ENCODE measurements at places on chromosomes 3 and 15.

- no peak for DNase-seq
These were observed 3.4 kb upstream of the LMAN1L start for GRCh38 chr15:74809242-74809641.

- DNase-seq: no peak
These were observed 58.1 kb downstream of the ATP10A start for GRCh38 chr15:25805031-25805430.

DNA sequence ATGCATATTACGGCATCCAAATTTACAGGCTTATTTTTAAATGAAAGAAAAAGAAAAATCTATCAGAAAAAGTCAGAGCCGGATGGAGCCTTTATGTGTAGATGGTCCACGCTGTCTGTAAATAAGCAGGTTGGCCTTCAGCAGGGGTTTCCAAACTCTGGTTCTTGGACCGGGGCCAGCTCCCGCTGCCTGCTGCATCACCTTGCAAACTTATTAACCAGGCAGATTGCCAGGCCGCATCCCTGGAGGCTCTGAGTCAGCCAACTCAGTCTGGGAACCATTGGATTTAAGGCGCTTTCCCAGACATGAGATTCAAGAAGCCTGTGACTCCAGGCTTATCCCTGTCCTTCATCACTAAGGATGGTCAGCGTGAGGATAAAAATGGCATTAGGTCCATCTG is 212.4 kb downstream of the OPA1 start:
- no peak for DNase-seq

DNA sequence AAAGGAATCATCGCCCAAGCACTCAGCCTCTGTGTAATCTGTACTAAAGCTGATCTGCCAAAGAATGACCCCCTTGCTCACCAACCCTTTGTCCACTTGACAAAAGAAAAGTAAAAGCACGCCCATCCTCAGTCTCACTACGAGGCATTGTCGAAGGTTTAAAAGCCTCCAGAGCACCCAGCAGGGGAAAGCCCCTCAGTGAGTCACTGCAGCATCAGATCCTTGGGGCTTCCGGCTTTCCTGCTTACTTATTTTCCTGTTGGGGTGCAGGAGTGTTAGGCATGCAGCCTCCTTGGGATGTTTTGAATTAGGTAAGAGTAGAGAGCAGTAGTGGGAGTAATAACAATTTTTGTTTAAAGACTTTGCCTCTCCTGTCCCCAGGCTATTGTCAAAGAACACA is 216.1 kb downstream of the MTHFS start:
- DNase-seq: no peak

DNA sequence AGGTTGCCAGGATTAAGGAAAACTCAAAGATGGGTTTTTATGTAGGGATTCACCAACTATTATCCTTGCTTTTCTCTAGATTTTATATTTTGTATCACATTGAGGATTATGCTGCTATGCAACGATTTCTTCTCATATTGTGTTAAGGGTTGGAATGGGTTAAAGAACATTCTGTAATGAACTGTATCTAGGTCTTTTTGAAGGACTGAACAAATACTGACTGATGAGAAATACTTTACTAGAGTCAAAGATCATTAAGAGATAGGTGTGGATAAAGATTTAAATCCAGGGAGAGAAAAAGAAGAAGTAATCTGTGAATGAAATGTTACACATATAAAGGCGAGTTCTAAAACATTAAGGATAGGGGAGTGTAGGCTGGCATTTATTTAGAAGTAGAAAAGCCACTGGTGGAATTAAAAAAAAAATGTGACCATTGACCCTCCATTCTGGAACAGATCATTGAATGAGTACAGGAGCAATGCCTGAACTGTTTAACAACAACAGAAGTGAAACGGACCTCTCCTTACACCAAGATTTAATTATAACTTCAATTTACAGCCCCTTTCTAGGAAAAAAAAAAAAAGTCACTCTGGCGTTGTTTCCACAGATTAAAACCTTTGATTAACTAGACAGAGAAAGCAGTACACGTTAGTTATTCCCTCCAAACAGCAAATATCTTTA is 39.2 kb downstream of the PROS1 start:
- no peak for DNase-seq

DNA sequence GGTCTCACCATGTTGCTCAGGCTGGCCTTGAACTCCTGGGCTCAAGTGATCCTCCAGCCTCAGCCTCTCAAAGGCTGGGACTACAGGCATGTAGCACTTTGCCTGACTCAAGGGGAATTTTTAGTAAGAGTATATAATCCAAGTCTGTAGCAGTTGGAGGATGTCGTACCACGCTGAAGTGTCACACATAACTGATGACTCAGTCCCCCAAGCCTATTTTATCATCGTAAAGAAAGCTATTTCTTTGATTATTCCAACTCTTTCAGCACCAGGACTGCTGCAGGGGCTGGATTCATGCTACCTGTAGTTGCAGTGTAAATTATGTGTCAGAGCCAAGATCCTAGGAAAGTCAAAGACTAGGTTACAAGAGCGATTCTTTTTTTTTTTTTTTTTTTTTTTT is 1.4 kb upstream of the PRKCI start:
- no peak for DNase-seq

DNA sequence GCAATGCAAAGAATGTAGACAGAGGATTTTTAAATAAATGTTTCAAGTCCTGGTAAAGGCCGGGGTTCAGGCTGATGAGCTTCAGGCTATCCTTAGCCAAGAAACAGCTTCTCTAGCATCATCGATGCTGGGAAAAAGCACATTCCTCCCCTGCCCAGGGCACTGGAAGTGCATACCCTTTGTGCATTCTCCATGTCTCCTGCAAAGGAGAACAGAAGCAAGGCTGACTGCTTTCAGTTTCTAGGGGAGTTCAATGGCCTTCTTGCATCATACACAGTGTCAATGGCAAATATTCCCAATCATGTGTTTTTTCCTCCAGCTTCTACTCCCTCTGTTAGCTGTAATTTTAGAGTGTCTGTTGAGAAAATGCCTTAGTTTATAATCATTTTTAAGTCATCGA is 59.9 kb downstream of the GPR176 start:
- DNase-seq: no peak

DNA sequence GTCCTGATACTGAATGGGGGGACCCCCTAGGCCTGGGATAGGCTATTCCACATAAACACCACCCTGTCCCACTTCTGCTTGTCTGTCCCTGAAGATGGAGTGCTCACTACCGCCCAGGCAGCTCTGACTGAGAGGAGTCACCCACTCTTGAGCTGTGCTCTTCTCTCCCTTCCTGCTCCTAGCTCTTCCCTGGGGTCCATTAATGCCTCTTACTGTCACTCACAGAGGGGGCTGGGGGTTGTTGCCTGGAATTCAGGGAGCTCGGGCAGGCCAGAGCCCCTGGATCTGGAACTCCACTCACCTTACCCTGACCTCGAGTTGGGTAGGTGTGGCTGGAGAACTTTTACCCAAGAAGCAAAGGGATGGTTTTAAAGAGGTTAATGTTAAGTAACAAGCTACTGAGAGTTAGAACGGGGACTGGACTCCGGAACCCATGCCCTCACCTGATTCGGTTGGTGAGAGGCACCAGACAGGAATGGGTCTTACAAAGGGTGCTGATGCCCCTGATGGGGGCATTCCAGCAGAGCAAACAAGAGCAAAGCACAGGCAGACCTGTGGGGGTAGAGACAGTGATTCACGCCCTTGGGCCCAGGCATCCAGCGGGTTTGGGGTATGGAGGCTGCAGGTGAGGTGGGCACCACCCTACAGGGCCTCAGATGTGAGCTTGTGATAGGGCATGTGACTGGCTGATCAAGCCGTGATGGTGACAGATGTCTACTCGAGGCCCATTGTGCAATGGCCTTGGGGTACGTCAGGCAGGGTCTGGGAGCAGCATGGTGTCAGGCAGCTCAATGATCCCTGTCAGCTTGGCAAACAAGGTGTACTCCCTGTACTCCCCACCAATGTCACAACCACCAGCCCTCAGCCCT is 5.4 kb downstream of the NBEAL2 start:
- no peak for DNase-seq

- DNase-seq: no peak
These were observed 471.2 kb downstream of the NR2F2 start for GRCh38 chr15:96801576-96802150.

GRCh38 chr3:12982619-12983101 is 90.6 kb downstream of the IQSEC1 start:
- DNase-seq: no peak

GRCh38 chr15:78996894-78997275 is 52.0 kb upstream of the CTSH start:
- DNase-seq: no peak

DNA sequence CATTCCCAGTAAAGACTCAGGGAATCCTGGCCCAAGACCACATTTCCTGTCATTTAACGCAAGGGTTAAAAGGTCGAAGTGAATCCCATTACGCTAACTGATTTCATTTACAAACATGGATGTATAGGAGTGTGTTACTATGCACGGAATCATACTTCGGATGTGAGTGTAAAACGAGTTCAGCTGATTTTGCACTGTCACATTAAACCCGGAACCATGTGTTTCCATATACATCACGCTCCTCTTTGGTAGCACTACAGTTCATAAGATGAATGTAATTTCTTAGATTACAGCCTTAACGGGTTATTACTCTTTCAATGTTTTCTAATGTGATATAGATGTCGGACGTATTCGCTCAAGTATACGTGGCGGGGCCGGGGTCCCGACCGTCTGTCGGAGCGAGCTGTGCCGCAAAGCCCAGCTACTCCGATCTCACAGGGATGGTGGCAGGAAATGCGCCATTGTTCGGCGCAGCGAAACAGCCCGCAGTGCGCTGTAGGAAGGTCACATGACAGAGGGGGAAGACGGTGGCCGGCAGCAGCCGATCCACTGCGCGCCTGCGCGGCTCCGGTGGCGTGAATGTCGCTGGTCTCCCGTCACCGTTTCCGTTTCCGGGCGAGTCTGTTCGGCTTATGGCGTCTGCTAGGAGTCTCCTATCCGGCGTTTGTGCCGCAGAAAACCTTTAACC is 97.3 kb downstream of the NPAP1 start:
- peak; percentile 87 for DNase-seq

DNA sequence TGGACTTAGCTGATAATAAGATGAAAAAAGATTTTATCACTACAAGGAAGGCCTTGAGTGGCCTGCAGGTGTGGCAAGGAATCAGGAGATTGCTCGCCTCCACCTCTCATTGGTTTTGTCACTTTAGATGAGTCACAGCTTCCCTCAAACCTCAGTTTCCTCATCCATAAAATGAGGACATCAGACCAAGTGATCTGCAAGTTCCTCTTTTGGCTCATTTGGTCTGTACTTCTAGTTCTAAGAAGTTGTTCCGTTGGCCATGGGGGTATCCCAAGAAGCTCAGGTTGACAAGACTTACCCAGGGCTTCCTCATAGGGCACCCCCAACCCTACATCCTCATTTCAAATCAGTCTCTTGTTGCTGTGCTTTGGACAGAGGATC is 254.1 kb downstream of the UACA start:
- DNase-seq: no peak

DNA sequence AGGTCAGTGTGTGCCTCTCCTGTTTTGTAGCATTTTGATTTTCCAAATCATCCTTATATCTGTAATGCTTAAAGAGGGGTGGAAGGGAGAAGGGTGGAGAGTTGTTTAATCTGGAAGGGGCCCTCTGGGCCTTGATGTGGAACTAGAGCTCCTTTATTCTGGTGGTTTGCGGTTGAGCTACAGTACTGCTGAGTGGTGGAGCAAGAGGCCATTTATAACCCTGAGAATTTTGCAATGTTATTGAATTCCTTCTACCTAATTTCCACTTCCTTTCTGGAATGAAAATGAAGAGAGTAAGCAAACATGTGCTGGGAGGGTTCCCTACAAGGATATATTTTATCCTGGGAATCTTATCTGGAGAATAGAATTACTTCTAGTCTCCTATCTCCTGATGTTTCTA is 35.3 kb upstream of the TUBGCP5 start:
- DNase-seq: no peak

- DNase-seq: no peak
These were observed 227.6 kb downstream of the KLF13 start for GRCh38 chr15:31554261-31554660.

GRCh38 chr3:71713041-71713440 is 12.2 kb downstream of the EIF4E3 start:
- no peak for DNase-seq

DNA sequence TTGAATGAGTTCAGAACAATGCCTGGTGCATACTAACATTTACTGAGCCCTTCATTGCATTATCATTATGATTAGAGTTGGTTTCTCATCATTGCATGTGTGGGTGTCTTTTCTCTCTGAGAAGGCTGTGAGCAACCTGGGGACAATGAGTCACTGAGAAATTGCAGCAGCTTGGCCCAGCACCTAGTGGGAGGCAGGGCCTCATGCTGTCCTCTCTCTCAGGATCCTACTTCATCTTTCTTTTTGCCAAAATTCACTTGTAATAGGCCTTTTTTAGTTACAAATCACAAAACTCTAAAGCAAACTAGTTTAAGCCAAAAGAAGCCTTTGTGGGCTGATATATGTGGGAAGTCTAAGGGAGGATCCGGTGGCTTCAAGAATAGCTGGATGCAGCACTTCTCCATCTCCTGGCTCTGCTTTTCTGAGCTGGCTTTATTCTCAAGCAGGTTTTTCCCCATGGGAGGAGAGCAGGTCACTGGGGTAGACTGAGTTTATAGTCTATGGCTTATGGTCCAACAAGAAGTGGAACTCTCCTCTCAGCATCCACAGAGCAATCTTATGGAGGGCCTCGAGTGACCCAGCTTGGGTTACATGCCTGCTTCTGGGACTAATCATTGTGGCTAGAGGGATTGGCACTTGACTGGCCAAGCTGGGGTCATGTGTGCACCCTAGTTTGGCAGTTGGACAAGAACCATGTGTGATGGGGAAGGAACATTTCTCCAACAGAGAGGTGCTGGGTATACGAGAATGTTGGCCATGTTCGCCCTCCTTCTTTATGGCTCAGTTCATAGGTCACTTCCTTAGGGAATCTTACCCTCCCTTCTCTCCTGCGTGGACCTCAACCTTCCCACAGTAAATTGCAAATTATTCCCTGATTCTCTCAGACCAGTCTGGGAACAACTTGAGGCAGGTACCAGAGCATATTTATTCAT is 8.7 kb upstream of the CAMK1 start:
- DNase-seq: no peak

- no peak for DNase-seq
These were observed 364.0 kb upstream of the RBMS3 start for GRCh38 chr3:28916713-28917499.

DNA sequence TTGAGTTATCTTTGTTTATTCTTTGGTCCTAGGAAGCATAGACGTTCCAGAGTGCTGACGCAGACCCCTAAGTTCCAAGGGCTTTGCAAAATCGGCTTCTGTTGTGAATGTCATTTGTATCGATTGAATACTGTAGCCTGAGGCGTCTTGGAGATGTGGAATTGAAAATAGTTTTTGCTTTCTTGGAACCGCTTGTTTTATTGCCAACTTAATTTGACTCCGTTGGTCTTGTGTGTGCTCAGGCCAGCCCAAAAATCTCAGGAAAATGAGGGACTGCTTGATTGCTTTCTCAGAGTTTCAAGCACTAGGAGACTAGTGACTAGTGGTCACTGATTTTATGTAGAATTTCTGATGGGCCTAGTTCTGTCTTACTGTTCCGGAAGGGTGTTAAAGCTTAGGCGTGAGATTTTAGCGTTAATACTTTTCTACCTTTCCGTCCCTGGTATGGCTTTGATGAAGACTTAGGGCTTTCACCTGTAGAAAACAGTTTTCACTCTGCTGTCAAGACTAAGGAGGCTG is 263 bp upstream of the UTS2B start:
- no peak for DNase-seq

GRCh38 chr15:73985101-73985873 is 6.8 kb downstream of the STOML1 start:
- DNase-seq: no peak

All from T-helper 2 cell (primary cell).